NCI-H460 (cell line): ENCODE measurements at places on chromosomes 7 and 10. TPM values are rescaled to one million over a fixed set of nuclear protein-coding genes. Genes with fewer than 3 reads are reported as not detected.

Gene ZNF804B
- not detected in 2 replicates for total RNA-seq

Gene PDK4
- 5.8 and 6.2 TPM in 2 replicates for total RNA-seq

Gene CHRM2
- total RNA-seq: not detected in 2 replicates

Gene DNAH11
- 0.22 and 0.40 TPM in 2 replicates for total RNA-seq

Gene DPYSL4
- 1.5 and 2.1 TPM in 2 replicates for total RNA-seq

Gene CPN1
- not detected in 2 replicates for total RNA-seq

Gene SAP25
- 0.52 TPM in 1 of 2 replicates, not detected in the other for total RNA-seq

Gene ENTPD1
- not detected in 2 replicates for total RNA-seq

Gene TMEM130
- not detected in 2 replicates for total RNA-seq

Gene PALD1
- 6.2 and 6.6 TPM in 2 replicates for total RNA-seq

Gene STAMBPL1
- total RNA-seq: 37.6 and 39.8 TPM in 2 replicates

Gene MMP21
- total RNA-seq: not detected in 2 replicates

Gene PKD1L1
- 0.05 TPM in 1 of 2 replicates, not detected in the other for total RNA-seq

Gene DHX32
- 37.7 and 43.4 TPM in 2 replicates for total RNA-seq
